ENCODE measurements at places on chromosomes 2 and 18. TPM values are rescaled to one million over a fixed set of nuclear protein-coding genes. Genes with fewer than 3 reads are reported as not detected.

The DSG4 gene
- not detected for total RNA-seq

- no peak for DNase-seq
- no peak overlapping the region for H3K4me3 ChIP-seq
- no peaks in the 10 kb centered on the region for H3K4me1 ChIP-seq
- H3K27ac ChIP-seq, result peak overlapping the region; percentile 62
- no peaks in the 10 kb centered on the region for H3K27me3 ChIP-seq
These were observed 120.8 kb upstream of the CAB39 start for GRCh38 chr2:230591850-230592249.

The TRIM43 gene
- not detected for total RNA-seq

The SLC4A5 gene
- total RNA-seq, result 2.6 TPM

GRCh38 chr2:195602687-195603086 is 54.3 kb upstream of the SLC39A10 start:
- no peaks in the 10 kb centered on the region for H3K27me3 ChIP-seq
- H3K27ac ChIP-seq, result no peak overlapping the region
- no peak overlapping the region for H3K4me3 ChIP-seq
- H3K36me3 ChIP-seq, result no peaks in the 10 kb centered on the region
- H3K4me1 ChIP-seq, result no peaks in the 10 kb centered on the region
- DNase-seq, result no peak

- DNase-seq, result no peak
- H3K4me3 ChIP-seq, result no peak overlapping the region
- H3K36me3 ChIP-seq, result no peaks in the 10 kb centered on the region
These were observed 250.4 kb upstream of the STON1 start for GRCh38 chr2:48279344-48280090.

The GLI2 gene
- total RNA-seq, result 0.95 TPM
